ENCODE measurements at places on chromosomes 1 and 21.

DNA sequence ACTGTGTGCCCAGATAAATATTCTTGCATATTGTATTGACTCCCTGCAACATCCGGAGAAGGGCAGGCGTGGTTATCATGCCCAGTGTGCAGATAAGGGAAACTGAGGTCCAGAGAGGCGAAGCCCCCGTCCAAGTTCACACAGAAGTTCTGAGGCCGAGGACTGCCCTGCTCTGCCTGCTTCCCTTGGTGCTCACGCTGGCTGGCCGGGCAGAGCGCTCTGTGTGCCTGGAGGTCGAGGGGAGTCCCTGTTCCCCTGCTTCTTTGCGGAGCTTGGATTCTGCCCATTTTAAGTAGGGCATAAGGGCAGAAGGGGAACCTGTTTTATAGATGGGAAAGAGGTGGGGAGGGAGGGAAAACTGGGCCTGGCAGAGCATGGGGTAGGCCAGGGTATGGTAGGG is 92.8 kb upstream of the ACTL8 start:
- no peak for DNase-seq

DNA sequence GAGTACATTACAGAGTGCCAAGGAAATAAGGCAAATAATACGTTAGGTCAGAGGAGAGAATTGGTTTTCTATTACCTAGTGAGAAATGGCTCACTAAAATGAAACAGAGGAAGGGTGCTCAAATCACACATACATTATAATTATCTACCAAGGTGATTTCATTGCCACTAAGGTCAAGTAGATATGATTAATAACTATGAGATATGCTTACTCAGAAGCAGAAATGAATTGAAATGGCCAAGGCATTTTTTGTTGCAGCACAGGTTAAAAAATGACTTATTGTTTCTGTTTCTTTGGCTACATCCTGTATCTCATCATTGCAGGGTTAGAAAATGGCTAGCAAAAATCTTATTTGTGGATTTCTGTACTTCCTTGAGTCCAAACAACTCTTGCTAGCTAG is 154.5 kb upstream of the GORAB start:
- DNase-seq, result no peak

- no peak for DNase-seq
Observed at GRCh38 chr1:199698222-199698621, 329.3 kb upstream of the NR5A2 start.

DNA sequence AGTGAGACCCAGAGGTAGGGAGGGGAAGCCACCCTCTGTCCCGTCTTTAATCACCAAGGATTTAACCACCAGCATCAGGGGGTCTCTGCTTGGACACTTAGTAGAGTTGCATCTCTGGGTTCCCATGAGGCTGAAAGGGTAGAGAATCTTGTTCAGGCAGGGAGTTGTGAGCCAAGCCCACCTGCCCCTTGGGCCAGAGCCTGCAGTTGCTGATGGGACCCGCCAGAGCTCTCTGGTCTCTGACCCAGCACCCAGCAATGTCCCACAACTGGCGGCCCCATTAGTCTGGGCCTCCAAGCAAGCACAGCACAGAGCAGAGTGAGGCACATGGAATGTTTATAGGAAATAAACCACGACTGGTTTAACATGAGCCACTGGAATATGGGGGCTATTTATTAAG is 166.3 kb downstream of the TRIM33 start:
- DNase-seq, result no peak

DNA sequence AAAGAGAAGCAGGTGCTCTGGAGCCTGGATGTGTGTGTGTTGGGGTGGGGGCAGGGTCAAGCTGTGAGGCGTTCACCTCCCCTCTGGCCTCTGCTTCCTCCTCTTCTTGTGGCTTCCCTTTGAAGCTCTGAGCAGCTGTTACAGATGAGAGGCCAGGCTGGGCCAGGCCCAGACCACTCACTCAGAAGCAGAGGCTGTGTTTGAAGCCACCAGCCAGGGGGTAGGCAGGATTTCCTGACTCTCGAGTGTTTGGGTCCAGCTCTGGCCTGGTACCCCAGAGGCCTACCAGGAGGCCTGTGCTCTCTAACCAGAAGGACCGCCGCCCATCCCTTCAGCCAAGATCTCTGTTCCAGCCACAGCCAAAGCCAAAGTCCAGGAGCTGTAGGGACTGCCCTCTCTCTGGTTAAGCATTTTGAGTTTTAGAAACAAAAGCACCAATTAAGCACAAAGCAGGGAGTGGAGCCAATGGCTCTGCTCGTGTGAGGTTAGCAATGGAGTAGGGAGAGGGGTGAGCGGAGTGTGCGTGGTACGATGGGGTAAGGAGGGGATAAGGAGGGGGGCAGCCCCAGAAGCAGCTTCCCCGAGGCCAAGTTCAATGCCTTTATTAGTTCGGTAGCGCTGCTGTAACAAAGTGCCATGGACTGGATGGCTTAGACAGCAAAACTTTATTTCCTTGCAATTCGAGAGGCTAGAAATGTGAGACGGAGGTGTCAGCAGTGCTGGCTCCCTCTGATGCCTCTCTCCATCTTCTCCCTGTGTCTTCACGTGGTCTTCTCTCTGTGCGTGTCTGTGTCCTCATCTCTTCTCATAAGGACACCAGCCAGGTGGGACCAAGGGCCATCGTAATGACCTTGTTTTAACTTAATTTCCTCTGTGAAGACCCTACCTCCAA is 20.5 kb downstream of the RCSD1 start:
- DNase-seq, result no peak

- DNase-seq, result no peak
Observed at GRCh38 chr1:7515175-7515574, 255.9 kb upstream of the VAMP3 start.

DNA sequence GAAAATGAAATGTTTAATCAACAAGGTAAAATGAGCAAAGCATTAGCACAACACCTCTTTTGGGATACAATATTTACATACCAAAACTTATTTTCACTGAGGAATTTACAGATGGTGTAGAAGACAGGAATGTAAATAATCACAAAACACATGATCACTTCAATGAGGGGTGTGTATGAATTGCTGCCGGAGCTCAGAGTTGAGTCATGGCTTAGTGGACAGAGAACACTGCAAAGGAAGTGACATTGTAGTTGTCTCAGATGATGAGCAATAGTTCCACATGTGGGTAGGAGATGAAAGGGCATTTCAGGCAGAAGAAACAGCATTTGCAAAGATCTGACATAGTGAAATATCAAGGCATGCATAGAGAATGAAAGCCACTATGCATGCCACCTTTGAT is 5.6 kb upstream of the KPRP start:
- DNase-seq, result no peak
